SJSA1 (cell line): ENCODE measurements at places on chromosomes 2 and 18. TPM values are rescaled to one million over a fixed set of nuclear protein-coding genes. Genes with fewer than 3 reads are reported as not detected.
A peak's percentile ranks its signal among the peaks of the same experiment; 100 is the strongest.

DNA sequence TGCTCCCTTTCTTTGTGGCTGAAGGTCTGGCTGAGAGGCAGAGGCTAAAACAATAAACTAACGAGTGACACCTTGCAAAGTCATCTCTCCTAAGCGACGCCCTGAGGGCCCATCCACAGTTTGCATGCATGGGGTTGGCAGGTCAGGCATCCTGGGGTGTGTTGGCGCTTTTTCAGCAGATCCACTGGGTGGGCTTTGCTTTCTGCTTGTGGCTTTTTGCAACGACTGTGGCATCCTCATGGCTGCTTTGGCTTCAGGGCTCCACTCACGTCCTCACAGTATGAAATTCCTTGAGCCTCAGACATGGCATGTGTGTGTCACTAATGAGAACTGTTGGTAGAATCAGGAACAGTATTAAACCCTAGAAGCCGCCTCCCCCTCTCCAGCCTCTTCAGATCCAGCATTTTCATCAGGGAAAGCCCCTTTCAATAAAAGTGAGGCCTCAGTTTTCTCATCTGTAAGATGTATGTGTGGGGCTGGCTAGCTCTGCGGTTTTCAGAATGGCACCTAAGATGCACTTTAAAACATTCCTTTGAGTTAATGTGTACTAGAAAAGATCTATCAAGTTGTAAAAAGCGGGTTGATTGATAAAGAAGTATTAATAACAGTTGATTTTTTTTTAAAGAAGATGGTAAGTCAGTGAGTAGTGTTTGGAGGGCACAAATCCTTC is 72.5 kb downstream of the SH3BP4 start:
- peaks cover 30% of the 10 kb centered on the region for H3K36me3 ChIP-seq
- peak overlapping the region; percentile 85 for H3K27ac ChIP-seq
- H3K4me1 ChIP-seq = peaks cover 89% of the 10 kb centered on the region
- no peak overlapping the region for H3K4me3 ChIP-seq
- no peaks in the 10 kb centered on the region for H3K27me3 ChIP-seq

- peak; percentile 32 for DNase-seq
- H3K36me3 ChIP-seq = no peaks in the 10 kb centered on the region
- no peak overlapping the region for H3K27ac ChIP-seq
- no peaks in the 10 kb centered on the region for H3K27me3 ChIP-seq
These were observed 25.3 kb downstream of the CROCC2 start for GRCh38 chr2:240931319-240931949.

Gene NAGK
- total RNA-seq = 35.8 and 48.0 TPM in 2 replicates

Gene CCDC148
- total RNA-seq = 3.2 and 3.5 TPM in 2 replicates

- H3K27ac ChIP-seq = no peak overlapping the region
- H3K4me1 ChIP-seq = no peaks in the 10 kb centered on the region
- H3K4me3 ChIP-seq = no peak overlapping the region
- no peaks in the 10 kb centered on the region for H3K27me3 ChIP-seq
These were observed 62.3 kb upstream of the KLHL29 start for GRCh38 chr2:23322567-23323197.

DNA sequence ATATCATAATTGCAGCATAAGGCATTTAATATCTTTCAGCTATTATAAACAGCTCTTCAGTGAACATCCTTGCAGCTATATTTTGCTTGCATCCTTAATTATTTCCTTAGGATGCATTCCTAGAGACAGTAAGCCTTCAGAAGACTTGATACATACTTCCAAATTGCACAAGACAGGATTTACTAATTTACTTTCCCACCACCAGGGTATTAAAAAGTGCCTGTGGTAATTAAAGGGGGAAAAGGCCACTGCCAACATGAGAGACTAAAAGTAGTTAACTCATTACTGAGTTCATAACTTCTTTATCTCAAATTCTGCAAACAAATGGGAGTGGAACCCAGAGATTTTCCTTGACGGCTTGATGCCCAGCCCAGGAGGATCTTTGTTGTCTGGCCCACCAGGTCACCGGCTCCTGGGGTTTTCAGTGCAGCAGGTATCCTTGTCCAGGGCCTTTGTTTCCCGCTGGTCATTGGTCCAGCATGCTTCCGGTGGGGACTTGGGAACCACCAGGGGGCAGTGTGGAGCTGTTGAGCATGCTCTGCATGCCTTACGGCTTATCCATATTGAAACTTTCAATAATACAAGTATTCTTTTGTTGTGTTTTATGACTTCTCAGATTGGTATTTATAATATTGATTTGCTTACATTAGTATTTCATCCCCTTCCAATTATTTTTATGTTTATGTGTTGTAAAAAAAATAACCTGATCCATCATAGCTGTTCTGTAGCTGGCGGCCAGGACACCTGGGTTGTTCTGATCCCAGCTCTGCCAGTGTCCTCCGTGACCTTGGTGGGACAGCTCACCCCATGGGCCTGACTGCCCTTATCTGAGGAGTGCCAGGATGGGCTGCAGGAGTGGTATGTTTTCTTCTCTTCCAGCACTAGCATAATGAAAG is 61.4 kb downstream of the TGOLN2 start:
- H3K36me3 ChIP-seq = no peaks in the 10 kb centered on the region
- DNase-seq = peak; percentile 79
- H3K27ac ChIP-seq = no peak overlapping the region
- H3K4me1 ChIP-seq = peaks cover 18% of the 10 kb centered on the region
- no peak overlapping the region for H3K4me3 ChIP-seq

GRCh38 chr2:44602446-44602845 is 240.7 kb downstream of the CAMKMT start:
- no peak for DNase-seq
- H3K4me1 ChIP-seq = no peaks in the 10 kb centered on the region
- H3K36me3 ChIP-seq = no peaks in the 10 kb centered on the region
- no peak overlapping the region for H3K4me3 ChIP-seq

Gene RAB10
- total RNA-seq = 92.7 and 186 TPM in 2 replicates

DNA sequence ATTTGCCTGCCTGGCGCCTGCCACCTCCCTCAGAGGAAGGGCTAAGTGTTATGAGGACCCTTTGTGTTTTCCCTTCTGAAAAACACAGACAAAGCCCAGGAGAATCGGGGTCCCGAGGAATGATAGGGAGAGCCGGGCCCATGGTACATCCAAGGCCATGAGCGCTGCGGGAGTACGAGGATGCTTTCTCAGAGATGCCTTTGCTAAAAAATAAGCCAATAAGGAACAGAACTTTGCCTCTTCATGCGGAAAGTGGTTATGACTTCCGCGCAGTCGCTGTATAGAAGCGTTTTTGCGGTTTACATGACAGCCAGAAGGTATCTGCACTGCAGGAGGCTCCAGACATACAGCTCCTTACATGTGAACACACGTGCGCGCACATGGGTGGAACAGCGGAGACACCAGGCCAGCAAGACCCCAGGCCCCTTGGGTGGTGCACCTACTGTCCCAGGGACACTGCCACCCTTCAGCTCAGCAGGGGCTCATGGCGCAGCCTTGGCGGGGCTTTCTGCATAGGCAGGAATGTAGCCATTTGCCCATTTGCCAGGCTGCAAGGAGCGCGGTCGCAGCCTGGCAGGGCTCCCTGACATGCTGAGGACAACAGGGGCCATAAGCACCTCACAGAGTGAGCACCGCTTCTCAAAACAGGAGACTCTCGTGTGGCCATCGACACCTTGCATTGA is 252.4 kb upstream of the SALL3 start:
- no peaks in the 10 kb centered on the region for H3K36me3 ChIP-seq
- no peak overlapping the region for H3K27ac ChIP-seq
- H3K4me3 ChIP-seq = no peak overlapping the region
- no peaks in the 10 kb centered on the region for H3K4me1 ChIP-seq
- DNase-seq = peak; percentile 35

GRCh38 chr2:164593959-164594358 is 27.3 kb downstream of the GRB14 start:
- H3K36me3 ChIP-seq = no peaks in the 10 kb centered on the region
- H3K4me3 ChIP-seq = no peak overlapping the region
- no peak overlapping the region for H3K27ac ChIP-seq
- H3K4me1 ChIP-seq = no peaks in the 10 kb centered on the region
- no peak for DNase-seq
- no peaks in the 10 kb centered on the region; the same call in 1 of the 2 replicates for H3K27me3 ChIP-seq

GRCh38 chr2:58204195-58204959 is 36.7 kb downstream of the FANCL start:
- no peaks in the 10 kb centered on the region for H3K4me1 ChIP-seq
- H3K4me3 ChIP-seq = no peak overlapping the region
- no peak for DNase-seq

Gene OSBPL6
- total RNA-seq = 0.03 and 0.95 TPM in 2 replicates

GRCh38 chr2:31726457-31726856 is 145.7 kb upstream of the SRD5A2 start:
- no peak overlapping the region for H3K4me3 ChIP-seq
- no peak overlapping the region for H3K27ac ChIP-seq
- no peaks in the 10 kb centered on the region for H3K36me3 ChIP-seq
- no peak for DNase-seq

DNA sequence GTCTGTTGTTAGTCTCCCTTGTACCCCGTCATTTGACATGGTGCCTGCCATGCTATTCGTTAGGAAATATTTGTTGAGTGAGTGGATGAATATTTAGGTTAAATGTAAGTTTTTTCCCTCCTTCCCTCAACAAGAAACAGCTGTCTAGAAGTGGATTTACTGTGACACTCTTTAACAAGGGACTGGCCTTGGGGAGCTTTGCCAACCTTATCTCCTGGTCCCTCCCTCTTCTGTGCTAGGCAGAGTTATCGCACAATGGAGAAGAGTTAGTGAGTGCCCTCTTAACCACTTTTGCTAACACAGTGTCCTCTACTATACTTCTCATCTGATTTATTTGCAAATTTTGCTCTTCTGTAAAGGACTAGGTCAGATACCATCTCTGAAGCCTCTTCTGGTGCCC is 61.2 kb downstream of the DIS3L2 start:
- peaks cover 35% of the 10 kb centered on the region for H3K36me3 ChIP-seq
- no peaks in the 10 kb centered on the region for H3K4me1 ChIP-seq
- H3K27ac ChIP-seq = no peak overlapping the region
